ENCODE measurements at places on chromosomes 6 and 20. TPM values are rescaled to one million over a fixed set of nuclear protein-coding genes. Genes with fewer than 3 reads are reported as not detected.

- no peak for DNase-seq
Observed at GRCh38 chr6:21352131-21352530, 241.4 kb upstream of the SOX4 start.

The AIF1 gene
- polyA plus RNA-seq, result 57.1 TPM

The CFAP61 gene
- polyA plus RNA-seq, result 0.36 TPM

The NKX2-2 gene
- polyA plus RNA-seq, result 4.1 TPM
